ENCODE measurements at places on chromosomes 13 and 19.

DNA sequence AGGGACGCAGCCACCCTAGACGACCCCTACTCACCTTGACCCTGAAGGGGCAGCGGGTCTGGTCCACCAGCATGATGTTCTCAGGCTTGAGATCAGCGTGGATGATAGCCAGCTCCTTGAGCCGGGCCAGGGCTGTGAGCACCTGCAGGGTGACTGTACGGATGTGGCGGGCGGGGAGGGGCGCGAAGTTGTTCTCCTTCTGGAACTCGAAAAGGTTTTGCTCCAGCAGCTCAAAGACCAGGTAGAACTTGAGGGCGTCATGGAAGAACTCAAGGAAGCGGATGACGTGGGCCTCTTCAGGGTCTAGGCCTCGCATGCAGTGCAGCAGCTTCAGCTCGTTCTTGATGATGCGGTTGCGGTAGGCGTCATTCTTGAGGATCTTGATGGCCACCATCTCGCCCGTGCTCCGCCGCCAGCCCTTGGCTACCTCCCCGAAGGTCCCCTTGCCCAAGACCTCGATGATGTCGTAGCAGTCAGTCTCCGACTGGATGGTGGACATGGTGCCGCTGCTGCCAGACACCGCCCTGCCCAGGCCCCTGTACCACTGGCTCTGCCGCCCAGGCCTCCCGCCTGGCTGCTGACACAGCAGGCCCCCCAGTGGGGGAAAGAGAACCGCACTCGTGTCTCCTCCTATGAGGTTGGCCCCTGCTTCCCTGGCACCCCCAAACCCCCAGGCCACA is 437 bp downstream of the HIPK4 start:
- DNase-seq = no peak

DNA sequence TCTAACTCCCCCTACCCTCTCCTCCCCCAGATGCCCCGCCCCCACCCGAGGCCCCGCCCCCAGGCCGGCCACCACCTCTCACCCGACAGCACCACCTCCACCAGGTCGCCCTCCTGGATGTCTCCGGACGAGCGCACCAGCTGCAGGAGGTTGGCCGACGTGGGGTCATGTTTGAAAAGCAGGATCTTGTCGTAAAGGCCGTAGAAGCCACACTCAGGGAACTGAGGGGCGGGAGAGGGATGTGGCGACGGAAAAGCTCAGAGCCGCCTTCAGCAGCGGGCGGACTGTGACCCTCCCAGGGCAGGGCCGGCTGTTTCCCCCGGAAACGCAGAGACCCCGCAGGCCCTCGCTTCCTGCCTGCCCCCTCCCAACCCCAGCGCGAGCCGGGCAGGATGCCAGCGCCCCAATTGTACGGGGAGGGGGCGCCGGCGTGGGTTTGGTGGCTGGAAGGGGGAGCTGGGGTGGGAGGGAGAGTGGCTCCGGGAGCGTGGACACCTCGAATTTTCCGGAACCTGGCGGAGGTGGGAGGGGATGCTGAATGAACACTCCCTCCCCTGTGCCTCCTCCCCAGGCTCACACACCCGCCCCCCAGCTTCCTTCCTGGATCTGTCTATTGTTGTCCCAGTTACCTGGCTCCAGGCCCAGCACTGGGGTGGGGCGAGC is 3.0 kb downstream of the PRKD2 start:
- peak; percentile 68 for DNase-seq

GRCh38 chr13:48158290-48158689 is 63.4 kb upstream of the MED4 start:
- no peak for DNase-seq

DNA sequence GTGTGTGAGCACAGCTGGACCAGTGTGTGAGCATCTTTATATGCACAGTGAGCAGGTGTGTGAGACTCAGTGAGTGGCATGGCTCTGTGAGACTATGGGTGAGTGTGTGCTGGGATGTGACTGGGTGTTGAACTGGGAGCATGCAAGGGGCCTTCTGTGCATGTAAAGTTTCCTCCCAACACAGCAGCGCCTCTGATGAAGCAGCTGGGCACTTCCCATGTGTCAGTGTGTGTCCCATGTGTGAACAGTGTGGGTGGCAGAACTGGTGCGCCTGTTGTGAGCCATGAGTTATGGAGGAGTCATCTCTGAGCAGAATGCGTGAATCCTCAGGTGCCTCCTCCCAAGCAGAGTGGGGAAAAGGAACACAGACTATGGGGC is 24.1 kb downstream of the LGALS16 start:
- DNase-seq = no peak

DNA sequence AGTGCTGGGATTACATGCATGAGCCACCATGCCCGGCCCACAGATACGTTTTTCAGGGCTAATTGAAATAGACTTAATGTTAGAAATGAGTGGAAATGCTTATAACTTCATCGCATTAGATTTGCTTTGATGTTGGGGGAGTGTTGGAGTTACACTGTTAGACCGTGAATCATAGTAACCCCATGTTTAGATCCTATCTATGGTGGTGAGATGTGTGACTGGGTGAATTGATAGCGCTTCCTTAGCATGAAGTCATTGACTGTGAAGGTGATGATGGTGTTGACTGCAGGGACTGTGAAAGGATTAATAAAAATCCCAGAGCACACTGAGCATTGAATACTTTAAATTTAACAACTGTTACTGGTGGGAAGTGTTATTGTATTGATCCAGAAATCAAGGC is 1.7 kb downstream of the ZNF264 start:
- DNase-seq = no peak

- no peak for DNase-seq
Measured at GRCh38 chr19:45499196-45500180, 1.2 kb downstream of the PPM1N start.

DNA sequence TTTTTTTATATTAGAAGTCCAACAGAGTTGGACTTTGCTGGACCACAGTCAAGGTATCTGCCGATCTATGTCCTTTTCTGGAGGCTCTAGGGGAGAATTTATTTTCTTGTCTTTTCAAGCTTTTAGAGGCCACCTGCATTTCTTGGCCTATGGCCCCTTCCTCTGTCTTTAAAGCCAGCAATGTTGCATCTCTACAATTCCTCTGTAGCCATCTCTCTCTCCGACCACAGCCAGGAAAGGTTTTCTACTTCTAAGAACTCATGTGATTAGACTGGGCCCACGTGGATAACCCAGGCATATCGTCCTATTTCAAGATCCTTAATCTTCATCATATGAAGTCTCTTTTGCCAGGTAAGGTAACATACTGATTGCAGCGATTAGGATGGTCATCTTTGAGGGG is 43.5 kb upstream of the RGCC start:
- DNase-seq = no peak

DNA sequence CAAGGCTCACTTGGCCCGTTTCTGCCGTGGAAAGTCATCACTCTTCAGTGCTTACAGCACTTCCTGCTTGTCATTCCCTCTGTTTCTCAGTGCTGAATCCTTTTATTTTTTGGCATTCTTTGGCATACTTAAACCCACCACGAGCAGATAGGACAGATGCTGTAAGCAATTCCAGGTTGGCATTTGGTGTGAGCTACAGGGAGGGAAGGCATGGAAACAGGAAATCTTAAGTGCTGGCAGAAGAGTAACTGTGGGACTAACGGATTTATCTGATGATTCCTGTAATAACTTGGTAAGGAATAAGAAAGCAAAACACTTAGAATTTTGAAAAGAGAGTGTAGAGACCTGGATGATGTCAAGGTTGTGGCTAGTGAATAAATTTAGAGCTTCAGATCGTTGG is 273.4 kb downstream of the GPC6 start:
- DNase-seq = no peak

DNA sequence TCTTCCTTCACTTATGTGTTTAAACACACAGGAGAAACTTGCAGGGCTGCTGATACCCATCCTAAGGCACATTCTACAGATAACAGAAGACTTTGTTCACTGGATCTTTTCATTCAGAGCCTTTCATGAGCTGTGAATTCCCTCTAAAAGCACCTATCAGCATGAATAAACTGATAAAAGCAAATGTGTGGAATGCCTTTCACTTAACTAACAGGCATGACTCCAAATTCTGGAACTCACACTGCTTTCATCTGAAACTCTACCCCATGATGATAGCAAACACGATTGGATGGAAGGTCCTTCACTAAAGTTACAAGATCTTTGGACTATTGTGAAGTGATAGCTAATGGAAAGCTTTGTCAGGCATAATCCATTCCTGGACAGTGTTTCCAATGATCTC is 457.3 kb downstream of the EFNB2 start:
- DNase-seq = no peak

GRCh38 chr19:18269070-18269723 is 5.1 kb downstream of the IQCN start:
- DNase-seq = no peak

DNA sequence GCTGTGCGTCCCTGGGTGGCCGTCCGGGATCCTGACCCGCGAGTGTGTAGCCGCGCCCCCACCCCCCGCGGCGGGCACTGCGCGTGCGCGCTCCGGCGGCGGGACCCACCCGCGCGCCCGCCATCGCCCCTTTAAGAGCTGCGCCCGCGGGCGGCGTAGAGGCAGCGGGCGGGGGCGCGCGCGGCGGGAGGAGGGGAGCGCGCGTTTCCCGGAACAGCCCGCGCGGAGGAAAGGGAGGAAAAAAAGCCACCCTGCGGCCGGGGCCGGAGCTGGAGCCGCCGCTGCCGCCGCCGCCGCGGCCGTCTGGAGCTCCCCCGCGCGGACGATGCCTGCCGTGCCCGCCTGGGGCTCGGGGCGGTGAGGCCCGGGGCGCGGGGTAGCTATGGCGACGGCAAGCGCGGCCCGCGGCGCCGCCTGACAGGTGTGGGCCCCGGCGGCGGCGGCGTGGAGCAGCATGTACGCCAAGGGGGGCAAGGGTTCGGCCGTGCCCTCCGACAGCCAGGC is at the start of gene SSBP4:
Gene SSBP4 (plus strand): TSS at position 204 of the 504 bp plus-strand sequence. CDS start 251 bp downstream, at position 455.
- DNase-seq = no peak

- no peak for DNase-seq
Measured at GRCh38 chr19:30558793-30559192, 186.6 kb downstream of the ZNF536 start.

GRCh38 chr19:6424939-6425731 is 524 bp upstream of the KHSRP start:
- DNase-seq = peak; percentile 93

- DNase-seq = no peak
Measured at GRCh38 chr19:2221250-2221831, 14.8 kb downstream of the PLEKHJ1 start.

- no peak for DNase-seq
Measured at GRCh38 chr19:35184267-35184666, 29.7 kb downstream of the FXYD5 start.

GRCh38 chr13:95091755-95092154 is 209.5 kb downstream of the ABCC4 start:
- DNase-seq = no peak

GRCh38 chr13:99866781-99867180 is 104.8 kb downstream of the ZIC5 start:
- no peak for DNase-seq

- no peak for DNase-seq
Measured at GRCh38 chr19:17610384-17610783, 54.9 kb downstream of the COLGALT1 start.

- DNase-seq = no peak
Measured at GRCh38 chr19:46546194-46546896, 50.7 kb upstream of the PNMA8B start.

GRCh38 chr13:24680258-24680920 is at the start of gene ATP12A:
Gene ATP12A (plus strand): TSS chr13:24680408. CDS start chr13:24680744, 336 bp downstream.
- DNase-seq = no peak

GRCh38 chr19:8081569-8082550 is 29.3 kb downstream of the CCL25 start:
- DNase-seq = no peak

DNA sequence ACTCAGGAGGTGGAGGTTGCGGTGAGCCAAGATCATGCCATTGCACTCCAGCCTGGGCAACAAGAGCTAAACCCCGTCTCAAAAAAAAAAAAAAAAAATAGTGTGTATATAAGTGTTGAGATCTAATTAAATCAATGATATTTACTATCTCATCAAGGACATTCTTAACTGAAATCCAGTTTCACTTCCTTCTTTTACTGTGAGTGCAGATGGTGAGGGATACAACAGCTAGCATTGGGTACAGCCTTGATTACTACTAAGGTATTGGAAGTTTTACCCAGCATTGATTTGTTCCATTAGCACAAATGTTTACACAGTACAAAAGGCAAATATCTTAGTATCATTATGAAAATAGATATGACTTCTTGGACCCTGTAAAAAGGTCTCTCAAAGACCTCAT is 546.6 kb downstream of the KCTD12 start:
- DNase-seq = no peak

GRCh38 chr13:103101901-103102300 is 35.7 kb upstream of the SLC10A2 start:
- no peak for DNase-seq

DNA sequence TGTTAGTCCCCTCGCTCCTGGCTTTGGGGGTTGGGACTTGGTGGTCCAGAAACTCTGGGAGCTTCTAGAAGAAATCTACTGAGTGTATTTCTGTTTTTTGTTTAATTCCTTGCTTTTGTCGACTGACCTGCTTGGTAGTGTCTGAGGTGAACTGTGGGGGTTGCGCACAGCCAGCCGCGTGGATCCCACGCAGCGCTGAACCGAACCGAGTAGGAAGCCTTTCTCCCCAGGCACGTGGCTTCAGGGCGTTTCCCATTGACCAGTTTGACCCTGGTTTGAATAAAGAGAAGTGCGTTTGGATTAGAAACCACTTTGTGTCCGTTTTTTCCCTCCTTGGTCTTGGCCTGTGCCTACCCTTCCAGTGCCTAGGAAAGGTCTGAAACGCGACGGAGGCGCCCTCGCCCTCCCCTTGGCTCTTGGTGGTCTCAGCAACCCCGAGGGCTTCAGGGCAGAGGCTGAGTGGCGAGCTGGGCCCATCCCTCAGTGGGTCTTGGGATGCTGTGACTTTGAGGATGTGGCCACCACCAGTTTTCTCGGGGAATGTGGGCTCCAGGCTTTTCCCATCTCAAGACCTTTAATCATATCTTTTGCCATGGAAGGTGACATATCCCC is 2.7 kb upstream of the RPS15 start:
- DNase-seq = no peak

DNA sequence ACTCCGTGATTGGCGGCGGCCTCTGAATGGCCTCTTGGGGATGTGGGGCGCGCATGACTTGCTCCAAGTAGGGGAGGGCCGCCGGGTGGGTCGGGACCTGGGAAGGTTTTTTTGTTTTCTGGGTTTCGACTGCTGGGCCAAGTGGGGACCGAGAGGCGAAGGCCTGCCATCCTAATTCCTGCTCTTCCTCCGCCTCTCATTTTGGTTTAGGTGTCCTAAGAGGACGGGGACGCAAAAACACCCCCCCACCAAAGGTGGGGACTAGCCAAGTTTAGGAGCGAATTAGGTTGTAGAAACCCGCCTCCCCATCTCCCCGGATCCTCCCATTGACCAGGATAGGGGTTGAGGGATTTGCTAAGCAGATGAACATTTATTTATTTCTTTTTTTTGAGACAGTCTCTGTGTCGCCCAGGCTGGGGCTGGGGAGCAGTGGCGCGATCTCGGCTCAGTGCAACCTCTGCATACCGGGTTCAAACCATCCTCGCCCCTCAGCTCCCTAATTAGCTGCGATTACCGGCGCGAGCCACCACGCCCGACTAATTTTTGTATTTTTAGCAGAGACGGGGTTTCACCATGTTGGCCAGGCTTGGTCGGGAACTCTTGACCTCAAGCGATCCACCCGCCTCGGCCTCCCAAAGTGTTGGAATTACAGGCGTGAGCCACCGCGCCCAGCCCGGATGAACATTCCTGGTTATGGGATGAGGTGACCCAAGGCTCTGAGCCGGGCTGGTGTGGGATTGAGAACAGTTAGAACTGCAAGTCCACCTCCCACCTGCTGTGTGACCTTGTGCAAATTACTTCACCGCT is 838 bp downstream of the PPP2R1A start:
- DNase-seq = no peak
